Right ventricle myocardium superior (tissue), 1 donor: ENCODE measurements at places on chromosomes 6 and 20.

DNA sequence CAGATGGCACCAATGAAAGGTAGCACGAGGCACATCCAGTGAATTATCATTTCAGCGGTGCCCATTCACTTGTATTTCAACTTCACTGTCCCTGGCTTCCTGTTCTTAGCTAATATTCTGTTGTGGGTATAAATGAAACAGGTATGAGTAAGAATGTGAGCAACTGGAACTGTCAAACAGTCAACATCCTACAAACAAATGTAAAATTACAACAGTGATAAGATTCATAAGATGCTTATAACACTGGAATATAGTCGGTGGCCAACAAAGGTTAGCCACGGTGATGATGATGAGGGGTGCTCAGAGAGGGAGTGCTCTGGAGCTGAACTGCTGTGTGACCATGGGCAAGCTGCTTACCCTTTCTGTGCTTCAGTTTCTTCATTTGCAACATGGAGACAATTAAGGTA lies 74.9 kb upstream of the TOX2 start:
- DNase-seq: no peak

- no peak for DNase-seq
Measured at GRCh38 chr6:112660626-112661025, 313.5 kb downstream of the RFPL4B start.

- DNase-seq: no peak
Measured at GRCh38 chr6:116379764-116380163, 9.0 kb downstream of the DSE start.

- DNase-seq: no peak
Measured at GRCh38 chr6:79872303-79872702, 75.0 kb downstream of the ELOVL4 start.

- peak; percentile 49 for DNase-seq
Measured at GRCh38 chr20:19658137-19658536, 99.9 kb upstream of the RIN2 start.
